ENCODE measurements at places on chromosomes 1 and 21.
A peak's percentile ranks its signal among the peaks of the same experiment; 100 is the strongest.

DNA sequence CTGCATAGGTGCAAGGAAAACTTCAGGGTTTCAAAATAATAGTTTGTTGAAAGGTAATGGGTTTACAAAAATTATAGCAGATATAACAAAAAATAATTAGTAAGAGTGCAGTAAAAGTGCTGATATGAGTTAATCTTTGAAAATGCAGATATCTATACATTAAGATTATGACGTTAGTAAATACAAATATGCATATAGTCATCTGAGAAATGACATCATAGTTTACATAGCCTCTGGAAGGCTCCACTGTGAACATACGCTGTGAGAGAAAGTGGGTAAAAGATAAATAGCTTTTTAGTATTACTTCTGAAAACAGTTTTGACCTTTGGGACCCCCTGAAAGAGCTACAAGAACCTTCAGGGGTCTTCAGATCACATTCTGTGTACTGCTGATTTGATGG is 356.2 kb upstream of the SNX7 start:
- DNase-seq = no peak

DNA sequence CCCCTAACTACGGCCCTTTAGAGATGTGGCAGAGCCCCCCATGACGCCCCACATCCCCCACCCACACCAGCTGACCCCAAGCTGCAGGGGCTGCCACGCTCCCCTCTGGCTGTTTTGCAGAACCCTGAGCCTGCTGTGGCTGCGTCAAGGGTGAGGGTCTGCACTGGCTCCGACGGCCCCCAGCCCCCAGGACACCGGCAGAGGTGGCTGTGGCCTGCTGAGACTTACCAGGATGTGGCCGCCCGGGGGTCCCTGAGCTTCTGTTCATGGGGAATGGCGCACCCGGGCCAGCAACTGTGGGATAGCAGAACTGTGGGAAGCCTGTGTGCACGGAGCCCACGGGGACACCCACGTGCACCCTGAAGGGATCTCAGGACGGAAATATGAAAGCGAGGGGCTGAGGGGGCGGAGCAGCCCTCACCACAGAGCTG is 12.8 kb upstream of the RNF223 start:
- no peak for DNase-seq

- peak; percentile 52 for DNase-seq
These were observed 231.7 kb upstream of the B3GALT2 start for GRCh38 chr1:193417945-193418744.

GRCh38 chr1:50936321-50936720 is 23.7 kb downstream of the FAF1 start:
- DNase-seq = no peak

DNA sequence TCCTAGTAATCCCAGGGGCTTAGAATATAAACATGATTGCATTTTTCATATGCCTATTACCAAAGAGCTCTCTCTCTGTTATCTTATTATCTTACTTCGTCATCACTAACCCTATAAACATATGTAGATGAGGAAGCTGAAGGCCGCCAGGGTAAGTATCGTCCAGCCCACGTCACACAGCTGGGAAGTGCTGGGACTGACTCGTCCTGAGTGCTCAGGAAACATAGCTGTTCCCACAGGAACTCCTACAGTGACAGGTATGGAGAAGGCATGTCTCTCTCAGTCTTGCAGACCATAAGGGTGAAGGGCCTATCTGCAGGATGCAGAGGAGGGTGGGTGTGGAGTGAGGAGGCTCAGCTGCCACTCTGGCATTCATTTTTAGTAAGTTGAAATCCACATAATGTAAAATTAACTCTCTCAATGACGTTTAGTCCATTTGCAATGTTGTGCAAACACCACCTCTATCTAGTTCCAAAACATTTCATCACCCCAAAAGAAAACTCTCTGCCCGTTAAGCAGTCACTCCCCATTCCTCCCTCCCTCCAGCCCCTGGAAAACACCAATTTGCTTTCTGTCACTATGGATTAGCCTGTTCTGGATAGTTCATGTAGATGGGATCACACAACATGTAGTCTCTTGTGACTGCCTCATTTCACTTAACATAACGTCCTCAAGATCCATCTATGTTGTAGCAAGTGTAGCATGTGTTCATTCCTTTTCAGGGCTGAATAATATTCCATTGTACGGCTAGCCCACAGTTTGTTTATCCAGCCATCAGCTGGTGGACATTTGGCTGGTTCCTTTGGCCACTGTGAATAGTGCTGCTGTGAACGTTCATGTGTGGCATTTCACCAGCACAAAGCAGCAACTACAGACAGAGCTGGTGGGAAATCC is 68.3 kb downstream of the TCP10L start:
- peak; percentile 96 for DNase-seq

GRCh38 chr1:26700711-26701110 is 4.9 kb downstream of the ARID1A start:
- DNase-seq = peak; percentile 34

GRCh38 chr1:23122023-23122748 is 46.5 kb downstream of the LUZP1 start:
- DNase-seq = no peak

DNA sequence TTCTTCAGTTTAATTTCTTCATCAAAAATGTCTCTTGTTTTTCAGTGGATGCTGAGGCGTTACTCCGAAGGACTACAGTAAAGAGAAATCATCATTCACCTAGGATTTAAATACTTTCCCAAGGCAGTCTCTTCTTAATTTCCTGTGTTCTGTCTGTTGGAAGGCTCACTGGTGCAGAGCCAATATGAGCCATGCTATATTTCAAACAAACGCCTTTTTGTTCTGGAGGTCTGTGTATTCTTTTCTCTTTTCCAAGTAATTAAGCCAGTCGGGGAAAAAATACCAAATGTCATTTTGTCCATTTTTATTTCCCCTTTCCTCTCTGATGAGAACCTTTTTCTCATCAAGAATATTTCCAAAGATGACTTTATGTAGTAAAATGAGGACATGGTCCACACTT is 206.5 kb downstream of the RWDD3 start:
- no peak for DNase-seq

- no peak for DNase-seq
These were observed 22.4 kb downstream of the SMYD2 start for GRCh38 chr1:214303141-214303930.

DNA sequence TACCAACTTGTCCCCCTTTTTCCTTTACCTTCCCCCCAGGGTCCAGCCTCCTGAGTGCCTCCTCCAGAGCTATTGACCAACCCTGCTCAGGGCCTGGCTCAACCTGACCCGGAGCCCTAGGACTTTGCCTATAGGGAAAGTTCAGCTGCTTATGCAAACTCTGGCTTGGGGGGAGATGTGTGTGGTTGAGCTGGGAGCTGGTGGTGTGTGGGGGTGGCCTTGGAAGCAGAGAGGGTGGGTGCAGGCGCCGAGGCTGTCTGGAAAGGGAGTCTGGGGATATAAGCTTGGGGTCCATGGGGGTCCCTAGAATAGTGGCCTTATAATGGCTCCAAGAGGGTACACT is 14.1 kb downstream of the KCNQ4 start:
- DNase-seq = no peak

DNA sequence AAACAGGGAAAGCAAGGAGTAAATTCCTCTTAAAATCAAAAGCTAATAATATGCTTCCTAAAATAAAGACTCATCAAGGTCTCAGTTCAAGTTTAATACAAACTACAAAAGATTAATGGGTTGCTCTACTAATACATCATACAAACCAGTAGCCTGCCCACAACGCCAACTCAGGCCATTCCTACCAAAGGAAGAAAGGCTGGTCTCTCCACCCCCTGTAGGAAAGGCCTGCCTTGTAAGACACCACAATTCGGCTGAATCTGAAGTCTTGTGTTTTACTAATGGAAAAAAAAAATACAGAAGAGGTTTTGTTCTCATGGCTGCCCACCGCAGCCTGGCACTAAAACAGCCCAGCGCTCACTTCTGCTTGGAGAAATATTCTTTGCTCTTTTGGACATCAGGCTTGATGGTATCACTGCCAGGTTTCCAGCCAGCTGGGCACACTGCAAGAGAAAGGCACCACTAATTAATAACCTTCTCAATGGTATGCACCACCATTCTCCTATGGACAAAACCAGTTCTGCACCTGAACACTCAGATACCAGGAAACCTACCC is 10.6 kb downstream of the PRDX1 start:
- no peak for DNase-seq

GRCh38 chr1:113991467-113991997 is 12.3 kb downstream of the OLFML3 start:
- no peak for DNase-seq

GRCh38 chr1:86380257-86380861 is 15.8 kb downstream of the ODF2L start:
- DNase-seq = peak; percentile 75

- DNase-seq = peak; percentile 90
These were observed 66.5 kb upstream of the GADD45A start for GRCh38 chr1:67618285-67619018.

- DNase-seq = peak; percentile 75
These were observed 59.8 kb upstream of the MORC3 start for GRCh38 chr21:36260030-36260787.

GRCh38 chr1:226002667-226003501 is 3.7 kb upstream of the SDE2 start:
- DNase-seq = peak; percentile 62

DNA sequence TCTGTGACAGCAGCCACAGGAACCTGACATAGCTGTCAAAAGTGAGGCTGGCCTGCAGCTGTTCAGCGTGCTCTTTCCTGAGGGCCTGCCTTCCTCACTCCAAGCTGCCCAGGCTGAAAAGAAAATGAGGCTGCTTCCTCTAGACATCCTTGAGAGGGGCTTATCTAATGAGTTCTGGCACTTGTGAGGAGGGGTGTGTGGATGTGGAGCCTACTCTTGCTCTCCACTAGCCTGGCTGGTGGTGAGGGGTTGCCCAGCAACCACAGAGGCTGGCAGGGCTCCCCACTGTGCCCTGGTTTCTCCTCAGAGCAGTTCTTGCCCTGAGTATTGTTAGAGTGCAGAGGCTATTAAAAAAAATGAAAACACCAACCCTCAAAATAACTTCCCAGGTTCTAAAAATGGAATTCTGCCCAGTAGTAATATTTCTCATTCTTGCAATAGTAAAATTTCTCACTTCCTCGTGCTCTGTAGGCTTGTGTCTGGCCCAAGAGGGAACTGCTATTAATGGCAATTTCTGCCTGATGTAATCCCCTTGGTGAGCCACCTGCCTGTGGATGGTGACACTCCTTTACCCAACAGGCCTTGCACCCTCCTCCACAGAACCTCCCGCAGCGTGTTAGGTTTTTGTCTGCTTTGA is 52.6 kb upstream of the EPS8L3 start:
- no peak for DNase-seq

DNA sequence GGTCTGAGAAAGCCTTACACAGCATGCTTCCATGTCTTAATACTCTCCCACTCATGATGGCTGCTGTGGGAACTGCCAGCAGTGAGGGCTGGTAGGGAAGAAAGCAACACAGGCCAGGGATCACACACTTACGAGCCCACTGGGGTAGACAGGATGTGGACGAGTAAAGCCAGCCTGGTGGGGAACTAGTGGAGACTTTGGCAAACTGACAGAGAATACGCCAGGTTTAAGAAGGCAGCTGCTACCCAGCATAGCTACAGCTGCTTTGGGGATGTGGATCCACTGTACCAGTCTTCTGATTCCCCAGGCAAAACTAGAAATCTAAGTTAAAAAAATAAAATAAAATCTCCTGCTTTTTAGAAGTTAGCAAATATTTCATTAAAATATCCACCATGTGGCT is 664.0 kb downstream of the SMYD3 start:
- no peak for DNase-seq

GRCh38 chr1:3623441-3624199 is 1.2 kb upstream of the TPRG1L start:
- DNase-seq = peak; percentile 15

DNA sequence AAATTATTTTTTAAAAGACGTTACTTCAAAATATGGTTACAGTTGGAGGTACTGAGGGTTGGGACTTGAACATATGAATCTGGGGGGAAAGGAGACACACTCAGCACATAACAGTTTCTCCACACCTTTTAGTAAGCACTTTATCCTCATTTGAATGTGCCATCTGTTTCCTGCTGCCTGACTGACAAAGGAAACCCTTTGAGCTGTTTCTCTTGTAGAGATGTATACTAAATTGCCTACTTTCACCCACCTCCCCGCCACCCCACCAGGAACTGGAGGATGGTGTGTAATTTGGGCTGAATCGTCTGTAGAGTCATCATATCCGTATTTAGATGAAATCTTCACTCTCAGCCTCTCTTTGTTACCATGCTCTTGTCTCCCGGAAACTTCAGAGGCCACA is 108.1 kb downstream of the KAZN start:
- no peak for DNase-seq

GRCh38 chr21:28151758-28152157 is 840.9 kb downstream of the LTN1 start:
- DNase-seq = no peak

DNA sequence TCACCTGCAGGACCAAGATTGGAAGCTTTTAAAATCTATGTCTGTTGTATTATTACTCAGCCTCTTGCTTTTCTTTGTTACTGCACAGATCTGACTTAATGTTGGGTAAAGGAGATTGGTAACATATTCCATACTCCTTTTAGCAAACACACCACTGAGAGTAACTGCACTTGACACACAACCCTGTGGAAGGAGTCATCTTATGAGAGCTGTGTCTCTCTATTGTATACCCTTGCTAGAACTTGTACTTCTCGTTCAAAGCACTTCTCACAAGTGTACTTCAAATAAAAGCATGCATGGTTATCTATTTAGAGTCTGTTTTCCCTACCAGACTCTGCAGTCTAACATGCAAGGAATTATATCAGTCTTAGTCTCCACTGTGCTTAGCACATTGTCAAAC is 813.4 kb downstream of the ADGRL2 start:
- DNase-seq = no peak

- peak; percentile 86 for DNase-seq
These were observed 35.2 kb downstream of the TGFB2 start for GRCh38 chr1:218380125-218380977.

- DNase-seq = peak; percentile 79
These were observed 29.3 kb downstream of the SLC66A1 start for GRCh38 chr1:19341201-19342061.

DNA sequence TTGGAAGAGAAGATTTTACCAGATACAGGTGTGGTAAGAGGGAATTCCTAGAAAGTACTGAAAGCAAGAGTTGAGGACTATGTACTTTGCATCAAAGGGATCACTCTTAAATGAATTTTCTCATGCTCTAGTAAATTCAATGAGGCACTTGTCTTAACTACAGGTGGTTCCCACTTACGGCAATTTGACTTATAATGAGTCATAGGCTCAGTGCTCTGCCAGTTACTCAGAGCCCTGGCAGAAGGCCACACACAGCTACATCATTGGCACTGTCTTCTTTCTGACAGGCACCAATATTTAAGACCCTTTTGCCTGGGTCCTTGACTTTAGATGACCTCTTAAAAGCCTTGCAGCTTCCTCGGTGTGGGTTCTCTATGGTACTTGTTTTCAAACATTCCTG is 15.9 kb upstream of the ADAMTS5 start:
- DNase-seq = peak; percentile 69

- DNase-seq = no peak
These were observed 74.9 kb upstream of the IRF2BP2 start for GRCh38 chr1:234684856-234685255.

DNA sequence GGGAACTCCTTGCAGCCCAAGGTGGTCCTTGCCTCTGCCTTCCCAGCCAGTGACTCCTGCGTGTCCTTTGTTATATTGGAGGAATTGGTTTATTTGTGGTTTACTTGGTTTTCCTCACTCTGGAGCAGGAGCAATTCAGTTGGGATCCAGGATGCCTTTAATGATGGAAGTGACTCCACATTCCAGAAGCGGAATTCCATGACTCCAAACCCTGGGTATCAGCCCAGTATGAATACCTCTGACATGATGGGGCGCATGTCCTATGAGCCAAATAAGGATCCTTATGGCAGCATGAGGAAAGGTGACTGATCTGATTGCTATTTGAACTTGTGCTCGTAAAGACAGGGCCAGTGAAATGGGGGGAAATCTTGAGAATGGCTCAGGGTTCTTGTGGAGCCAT is 15.1 kb upstream of the PIGV start:
- peak; percentile 98 for DNase-seq

- DNase-seq = no peak
These were observed 36.5 kb downstream of the DDX20 start for GRCh38 chr1:111792249-111792648.

Data from ELR (cell line).